Activated CD8-positive, alpha-beta memory T cell treated with anti-CD3 and anti-CD28 coated beads, Interleukin-2, amount 50 U/mL, for 48 hours (primary cell): ENCODE measurements at places on chromosomes 1 and 21.

- no peak for DNase-seq
These were observed 84.7 kb downstream of the OBSCN start for GRCh38 chr1:228292609-228292911.

GRCh38 chr1:91725989-91726721, 159.8 kb downstream of the TGFBR3 start:
- no peak for DNase-seq

DNA sequence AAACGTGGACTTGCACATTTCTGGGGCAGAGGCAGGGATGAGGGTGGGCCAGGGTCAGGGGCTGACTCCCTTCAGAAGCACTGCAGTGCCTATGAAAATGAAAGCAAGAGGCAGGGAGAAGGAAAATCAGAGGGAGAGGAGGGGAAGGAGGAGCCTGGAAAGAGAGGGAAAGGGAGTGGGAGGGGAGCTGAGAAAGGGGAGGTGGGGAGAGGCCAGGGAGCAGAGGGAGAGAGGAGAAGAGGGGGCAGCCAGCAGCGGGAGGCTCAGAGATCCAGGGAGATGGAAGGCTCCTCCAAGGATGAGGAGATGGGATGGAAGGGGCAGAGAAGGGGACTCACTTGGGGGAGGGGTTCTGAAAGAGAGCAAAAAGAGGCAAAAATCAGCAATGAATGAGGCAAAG, 96.3 kb upstream of the KLHDC7A start:
- no peak for DNase-seq

DNA sequence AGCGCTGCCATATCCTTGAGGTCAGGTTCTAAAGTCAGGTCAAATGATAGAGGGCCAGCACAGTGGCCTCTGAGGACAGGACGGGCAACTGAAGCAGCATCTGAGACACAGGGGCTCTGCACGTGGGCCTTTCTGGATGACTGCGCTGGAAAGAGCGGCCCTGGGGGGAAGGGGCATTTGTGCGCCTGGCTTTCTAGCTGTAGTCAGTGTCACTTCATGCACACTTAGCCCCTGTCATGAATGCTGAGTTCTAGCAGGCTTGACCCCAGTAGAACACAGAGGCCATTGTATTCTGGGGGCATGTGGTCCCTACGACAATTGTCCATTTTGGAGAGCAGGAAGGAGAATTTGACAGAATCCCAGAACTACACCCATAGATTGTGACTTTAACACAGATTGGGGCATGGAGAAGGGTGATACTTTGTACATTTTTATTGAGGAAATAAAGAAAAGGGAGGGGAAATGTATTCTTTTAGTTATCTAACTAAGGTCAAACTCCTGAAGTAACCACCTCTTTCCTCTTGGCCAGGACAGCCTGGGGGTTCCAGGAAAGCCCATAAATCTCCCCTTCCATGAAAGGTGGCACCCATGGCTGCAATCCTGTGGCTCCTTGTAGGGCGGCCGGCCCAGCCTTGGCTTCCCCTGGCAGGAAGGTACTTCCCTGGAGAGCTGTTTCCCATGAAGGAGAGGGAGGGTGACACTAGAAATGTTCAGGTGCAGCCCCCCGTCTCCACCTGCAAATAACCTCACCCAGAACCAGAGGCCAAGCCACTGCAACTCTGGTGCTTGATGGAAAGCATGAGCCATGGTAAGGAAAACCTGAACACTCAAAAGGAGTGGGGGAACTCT, 34.4 kb downstream of the NTPCR start:
- no peak for DNase-seq

- no peak for DNase-seq
These were observed 10.6 kb downstream of the PRDX1 start for GRCh38 chr1:45510972-45511527.

DNA sequence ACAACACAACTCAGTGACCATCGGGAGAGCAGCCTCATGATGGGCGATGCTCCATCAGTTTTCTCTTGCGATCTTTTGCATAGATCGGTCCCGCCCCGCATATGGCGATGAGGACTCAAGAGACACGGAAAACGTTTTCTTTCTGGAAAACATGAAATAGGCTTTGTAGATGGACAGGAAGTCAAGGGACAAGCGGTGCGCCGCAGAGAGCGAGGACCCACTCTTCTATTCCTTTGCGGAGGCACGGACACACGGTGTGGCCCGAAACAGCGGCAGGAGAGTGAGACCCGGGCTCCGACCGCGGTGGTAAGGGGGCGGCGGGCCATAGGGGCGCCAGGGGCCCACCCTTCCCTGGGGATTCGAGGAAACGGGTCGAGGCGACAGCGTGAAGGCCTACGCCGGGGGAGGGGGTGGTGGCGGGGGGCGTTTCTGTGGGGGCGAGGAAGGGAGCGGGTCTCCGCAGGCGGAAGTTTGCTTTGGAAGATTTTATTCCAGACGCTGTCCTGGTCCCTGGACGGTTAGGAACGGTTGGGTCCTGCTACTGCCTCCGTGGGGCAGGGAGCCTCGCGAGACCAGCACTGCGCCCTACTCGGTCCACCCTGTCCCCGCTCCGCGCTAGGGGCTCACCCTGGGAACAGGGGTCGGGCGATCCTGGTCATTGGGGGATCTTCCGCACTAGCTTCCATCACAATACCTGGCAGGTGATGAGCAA, 796 bp upstream of the TDRKH start:
- peak; percentile 63 for DNase-seq

GRCh38 chr1:165884690-165885304, 57.4 kb downstream of the UCK2 start:
- no peak for DNase-seq

DNA sequence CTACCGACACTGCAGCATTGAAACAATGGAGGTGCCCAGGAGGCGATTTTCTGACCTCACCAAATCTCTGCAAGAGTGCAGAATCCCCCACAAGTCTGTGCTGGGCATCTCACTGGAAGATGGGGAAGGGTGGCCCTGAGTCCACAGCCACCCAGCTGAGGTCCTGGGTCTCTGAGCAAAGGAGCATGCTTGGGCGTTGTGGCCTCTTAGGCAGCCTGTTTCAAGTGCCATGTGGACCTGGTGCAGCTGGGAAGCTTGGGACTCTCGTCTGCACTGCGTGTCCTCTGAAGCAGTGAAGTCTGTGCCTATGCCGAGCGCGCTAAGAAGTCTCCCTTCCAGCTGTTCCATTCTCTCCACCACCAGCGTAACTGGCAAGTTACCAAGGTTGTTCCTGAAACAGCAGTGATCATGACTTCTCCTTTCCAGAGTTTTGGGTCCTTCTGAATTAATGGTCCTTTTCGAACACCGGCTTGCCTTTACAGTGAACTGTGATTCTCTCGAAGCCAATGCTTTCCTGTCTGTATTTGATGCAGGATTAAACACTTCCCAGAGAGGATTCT, 5.0 kb upstream of the PLA2G2C start:
- DNase-seq, result no peak

DNA sequence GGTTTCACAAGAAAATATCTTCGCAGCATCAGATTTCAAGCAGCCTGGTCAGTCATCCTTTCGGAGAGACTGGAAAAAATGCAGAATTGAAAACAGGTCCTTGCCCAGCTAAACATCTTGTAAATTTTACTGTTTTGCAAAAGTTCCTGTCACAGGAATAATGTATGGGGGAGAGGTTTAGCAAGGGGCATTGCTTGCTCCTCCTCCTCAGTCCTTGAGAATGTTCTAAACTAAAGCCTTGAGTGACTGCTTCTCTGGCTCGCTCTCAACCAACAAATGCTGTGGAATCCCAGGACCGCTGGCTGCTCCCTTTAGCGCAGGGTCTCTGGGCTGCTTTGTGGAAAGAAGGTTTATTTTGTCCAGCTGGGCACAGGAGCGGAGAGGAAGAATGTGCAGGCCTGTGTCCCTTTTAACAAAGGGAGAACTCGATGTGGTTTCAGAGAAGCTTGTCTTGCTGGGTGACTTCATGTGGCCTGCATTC, 33.6 kb upstream of the FHAD1 start:
- no peak for DNase-seq

GRCh38 chr1:236425031-236425663, 31.1 kb downstream of the EDARADD start:
- DNase-seq, result peak; percentile 51

DNA sequence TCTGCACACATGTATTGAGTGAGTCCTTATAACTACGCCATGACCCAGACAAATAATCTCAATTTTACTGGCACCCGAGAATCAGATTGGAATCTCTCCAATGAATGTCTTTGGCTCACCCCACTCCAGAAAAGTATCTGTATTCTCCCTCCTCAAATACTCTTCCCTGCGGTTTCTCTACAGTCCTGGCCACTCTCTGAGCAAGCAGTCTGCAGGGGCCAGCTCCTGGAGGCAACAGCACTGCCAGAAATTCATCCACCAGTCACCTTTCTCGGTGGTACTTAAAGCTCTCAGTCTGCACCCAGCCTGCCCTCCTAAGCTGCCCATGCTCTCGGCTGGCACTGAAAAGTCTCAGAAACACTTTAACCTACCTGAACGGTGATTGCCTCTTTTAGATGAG, 16.1 kb upstream of the LYST start:
- no peak for DNase-seq

- DNase-seq, result no peak
These were observed 30.0 kb upstream of the MRPS6 start for GRCh38 chr21:34043333-34043732.

GRCh38 chr1:221521686-221522085, 220.2 kb downstream of the DUSP10 start:
- no peak for DNase-seq

GRCh38 chr1:36284061-36284460, 22.1 kb upstream of the SH3D21 start:
- no peak for DNase-seq

- DNase-seq, result no peak
These were observed 997 bp downstream of the PRKACB start for GRCh38 chr1:84145068-84145467.

DNA sequence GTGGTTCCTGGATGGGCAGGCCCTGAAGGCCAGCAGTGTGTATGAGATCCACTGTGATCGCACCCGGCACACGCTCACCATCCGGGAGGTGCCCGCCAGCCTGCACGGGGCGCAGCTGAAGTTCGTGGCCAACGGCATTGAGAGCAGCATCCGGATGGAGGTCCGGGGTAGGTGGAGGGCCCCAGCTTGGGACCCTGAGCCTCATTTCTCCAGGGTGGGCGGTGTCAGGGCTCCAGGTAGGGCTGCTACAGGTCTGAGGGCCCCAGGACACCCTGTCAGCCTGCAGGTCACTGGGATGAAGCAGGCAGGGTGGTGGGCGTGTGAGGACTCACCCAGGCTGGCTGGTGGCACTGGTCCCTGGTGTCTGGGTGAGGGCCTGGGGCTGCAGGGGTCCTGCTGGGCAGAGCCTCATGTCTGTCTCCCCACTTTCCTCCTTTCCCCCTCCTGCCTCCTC, 7.8 kb downstream of the OBSCN start:
- DNase-seq, result no peak

GRCh38 chr21:33325222-33326067, 675 bp downstream of the IFNAR1 start:
- DNase-seq, result peak; percentile 84

GRCh38 chr21:33762803-33763581, 120.7 kb downstream of the ITSN1 start:
- no peak for DNase-seq

GRCh38 chr1:186626356-186626932, 53.8 kb downstream of the PTGS2 start:
- no peak for DNase-seq
